Brain microvascular endothelial cell (primary cell): ENCODE measurements at places on chromosomes 3 and 15.

GRCh38 chr15:95563634-95564033 lies 766.9 kb upstream of the NR2F2 start:
- DNase-seq = no peak

DNA sequence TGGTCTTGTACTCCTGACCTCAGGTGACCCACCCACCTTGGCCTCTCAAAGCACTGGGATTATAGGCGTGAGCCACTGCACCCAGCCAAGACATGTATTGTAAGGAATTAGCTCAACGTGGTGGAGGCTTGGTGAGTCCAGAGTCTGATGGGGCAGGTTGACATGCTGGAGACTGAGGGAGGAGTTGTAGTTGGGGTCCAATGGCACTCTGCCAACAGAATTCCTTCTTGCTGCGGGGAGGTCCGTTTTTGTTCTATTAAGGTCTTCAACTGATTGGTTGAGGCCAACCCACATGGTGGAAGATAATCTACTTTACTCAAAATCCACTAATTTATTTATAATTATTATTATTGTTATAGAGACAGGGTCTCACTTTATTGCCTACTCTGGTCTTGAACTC lies 30.1 kb downstream of the PLA2G4D start:
- DNase-seq = no peak

- DNase-seq = no peak
Measured at GRCh38 chr3:162377608-162378007, 881.0 kb downstream of the OTOL1 start.

GRCh38 chr3:158159714-158160113 lies 49.8 kb downstream of the RSRC1 start:
- no peak for DNase-seq

DNA sequence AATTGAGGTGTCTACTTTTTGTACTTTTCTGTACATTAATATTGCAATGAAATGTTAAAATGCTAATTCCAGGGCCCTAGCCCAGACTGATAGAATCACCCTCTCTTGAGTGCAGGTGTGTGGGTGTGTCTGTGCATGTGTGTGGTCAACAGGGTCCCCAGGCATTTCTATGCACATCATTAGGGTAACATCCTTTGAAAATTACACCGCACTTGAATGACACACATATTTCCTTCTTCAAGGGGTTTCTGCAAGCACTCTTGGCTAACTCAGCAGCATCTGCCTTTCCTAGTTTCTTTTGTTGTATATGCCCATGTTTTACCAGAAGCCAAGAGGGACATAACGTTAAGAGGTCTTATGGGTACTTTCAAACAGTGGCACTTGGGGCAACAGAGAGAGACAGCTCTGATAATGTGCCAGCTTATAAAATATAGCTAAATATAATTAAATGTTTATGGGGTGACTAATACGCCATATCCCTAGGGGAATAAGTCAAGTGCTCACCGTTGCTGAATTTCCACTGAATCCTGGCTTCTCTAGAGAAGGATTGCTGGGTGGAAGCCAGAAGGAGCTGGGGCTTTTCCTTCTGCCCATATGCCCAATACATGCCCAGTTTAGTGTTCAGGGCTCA lies 54.5 kb upstream of the LRIG1 start:
- DNase-seq = no peak

GRCh38 chr15:33234020-33234461 lies 39.5 kb upstream of the FMN1 start:
- peak; percentile 72 for DNase-seq

DNA sequence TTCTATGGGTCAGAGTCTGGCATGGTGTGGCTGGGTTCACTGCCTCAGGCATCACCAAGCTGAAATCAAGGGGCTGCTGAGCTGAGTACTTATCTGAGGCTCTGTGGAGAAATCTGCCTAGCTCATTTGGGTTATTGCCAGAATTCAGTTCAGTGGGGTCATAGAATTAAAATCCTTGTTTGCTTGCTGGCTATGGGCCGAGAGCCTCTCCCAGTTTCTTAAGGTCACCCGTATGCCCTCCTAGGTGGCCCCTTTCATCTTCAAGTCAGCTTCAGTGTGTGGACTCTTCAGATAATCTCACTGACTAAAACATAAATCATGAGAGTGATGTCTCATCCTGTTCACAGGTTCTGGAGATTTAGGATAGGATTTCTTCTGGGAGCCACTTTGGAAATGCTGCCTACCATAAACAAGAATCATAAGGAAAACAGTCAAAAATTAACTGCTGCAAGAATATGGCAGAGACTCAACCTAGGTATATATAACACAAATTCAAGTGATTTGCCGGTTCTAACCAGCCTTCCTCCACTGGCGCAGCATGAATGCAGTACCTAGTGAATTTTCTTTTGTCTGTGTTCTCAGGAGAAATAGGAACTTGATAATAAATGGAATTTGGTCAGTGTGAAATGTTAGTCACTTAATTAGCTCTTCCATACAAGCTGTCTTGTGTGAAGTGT lies 5.3 kb downstream of the CP start:
- no peak for DNase-seq

GRCh38 chr15:67746450-67746849 lies 78.9 kb upstream of the SKOR1 start:
- DNase-seq = no peak

DNA sequence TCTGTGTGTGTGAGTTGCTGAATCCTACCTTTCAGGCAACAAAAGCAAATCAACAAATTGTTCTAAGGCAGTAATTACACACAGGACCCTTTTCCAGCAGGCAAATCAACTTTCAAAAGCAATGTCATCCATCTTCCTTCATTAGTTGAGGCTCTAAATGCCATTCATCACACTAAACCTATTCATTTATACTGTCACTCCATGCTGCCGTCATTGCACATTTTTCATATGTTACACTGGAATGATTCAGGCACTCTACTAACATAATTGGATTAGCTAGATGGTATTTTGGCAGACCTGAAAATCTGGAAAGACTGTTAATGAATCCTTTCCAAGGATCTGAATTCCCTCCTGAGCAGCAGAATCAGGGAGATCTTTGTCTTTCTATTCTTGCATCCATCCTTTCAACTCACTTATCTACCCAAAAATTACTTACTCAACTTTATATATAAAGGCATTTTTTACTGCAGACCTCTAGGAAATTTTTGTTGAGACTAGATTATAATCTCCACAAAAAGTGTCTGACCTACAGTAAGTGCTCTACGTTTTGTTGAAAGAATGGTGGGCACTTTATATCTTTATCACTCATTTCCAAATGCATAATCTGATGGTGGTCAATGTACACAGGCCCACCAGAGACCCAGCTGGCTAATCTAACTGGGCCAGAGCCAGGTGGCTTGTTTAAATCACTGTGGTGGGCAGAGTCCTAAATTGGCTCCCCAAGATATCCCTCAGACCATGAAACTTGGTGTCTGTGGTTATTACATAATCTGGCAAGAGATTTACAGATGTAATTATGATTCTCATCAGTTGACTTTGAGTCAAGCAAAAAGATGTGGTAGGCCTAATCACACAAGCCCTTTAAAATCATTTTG lies 25.0 kb downstream of the MIX23 start:
- DNase-seq = no peak

DNA sequence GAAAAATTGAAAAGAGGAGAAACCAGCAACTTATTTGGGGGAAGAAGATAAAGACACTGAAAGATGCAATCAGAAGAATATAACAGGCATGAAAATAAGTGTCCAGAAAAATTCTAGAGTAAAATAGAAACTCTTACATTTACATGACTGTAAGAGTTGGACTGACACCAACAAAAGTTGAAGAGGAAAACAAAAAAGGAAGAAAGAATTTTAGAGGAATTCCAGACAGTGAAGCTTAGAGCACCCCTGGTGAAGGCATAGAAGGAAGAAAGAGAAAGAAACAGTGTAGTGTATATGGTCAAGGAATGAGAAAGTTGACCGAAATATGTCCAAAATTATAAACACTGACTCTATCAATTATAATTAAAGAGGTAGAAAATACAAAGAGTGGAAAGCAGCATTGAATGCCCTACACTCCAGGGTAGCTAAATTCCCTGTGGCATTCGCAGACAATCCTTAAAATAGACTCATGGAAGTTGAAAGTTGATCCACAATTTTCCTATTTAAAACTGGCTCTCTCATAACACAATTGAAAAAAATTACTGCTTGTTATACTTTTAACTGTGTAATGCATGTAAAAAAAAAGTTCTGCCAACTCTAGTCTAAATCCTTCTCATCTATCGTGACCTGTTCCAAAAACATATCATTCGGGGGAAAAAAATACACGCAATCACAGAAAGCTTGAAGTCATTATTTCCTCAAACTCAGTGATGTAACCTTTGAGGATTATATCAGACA lies 102.6 kb upstream of the ABI3BP start:
- DNase-seq = no peak

GRCh38 chr15:38750786-38751185 lies 186.2 kb upstream of the RASGRP1 start:
- DNase-seq = no peak

DNA sequence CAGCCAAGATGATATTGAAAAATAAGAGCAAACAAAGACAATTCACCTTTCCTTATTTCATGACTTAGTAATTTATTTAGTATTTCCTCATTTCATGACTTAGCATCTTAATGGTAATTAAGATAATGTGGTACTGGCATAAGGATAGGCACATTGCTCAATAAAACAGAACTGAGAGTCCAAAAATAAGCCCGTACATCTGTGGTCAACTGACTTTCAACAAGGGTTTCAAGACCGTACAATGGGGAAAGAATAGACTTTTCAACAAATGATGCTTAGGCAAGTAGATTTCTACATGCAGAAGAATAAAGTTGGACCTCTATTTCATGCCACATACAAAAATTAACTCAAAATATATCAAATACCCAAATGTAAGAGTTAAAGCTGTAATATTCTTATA lies 603 bp upstream of the PYDC2 start:
- no peak for DNase-seq

GRCh38 chr15:85019815-85020590 lies 38.3 kb downstream of the PDE8A start:
- DNase-seq = no peak

DNA sequence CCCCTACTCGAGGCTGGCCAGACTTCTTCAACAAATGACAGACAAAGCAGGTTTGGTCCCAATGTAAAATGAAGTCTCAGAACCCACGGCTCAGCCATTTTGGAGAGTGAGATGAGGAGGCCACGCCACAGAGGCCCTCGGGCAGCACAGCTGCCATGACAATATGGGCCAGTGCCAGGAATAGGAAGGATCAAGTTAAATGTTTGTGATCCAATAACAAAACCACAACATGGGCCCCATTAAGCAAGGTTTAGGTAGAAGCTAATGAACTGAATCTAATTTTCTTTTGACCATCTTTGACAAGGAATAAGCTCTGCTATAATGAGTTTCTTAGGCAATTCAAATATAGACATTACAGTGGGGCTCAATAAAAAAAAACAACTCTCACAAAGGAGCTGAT lies 52.6 kb downstream of the RFTN1 start:
- DNase-seq = no peak

DNA sequence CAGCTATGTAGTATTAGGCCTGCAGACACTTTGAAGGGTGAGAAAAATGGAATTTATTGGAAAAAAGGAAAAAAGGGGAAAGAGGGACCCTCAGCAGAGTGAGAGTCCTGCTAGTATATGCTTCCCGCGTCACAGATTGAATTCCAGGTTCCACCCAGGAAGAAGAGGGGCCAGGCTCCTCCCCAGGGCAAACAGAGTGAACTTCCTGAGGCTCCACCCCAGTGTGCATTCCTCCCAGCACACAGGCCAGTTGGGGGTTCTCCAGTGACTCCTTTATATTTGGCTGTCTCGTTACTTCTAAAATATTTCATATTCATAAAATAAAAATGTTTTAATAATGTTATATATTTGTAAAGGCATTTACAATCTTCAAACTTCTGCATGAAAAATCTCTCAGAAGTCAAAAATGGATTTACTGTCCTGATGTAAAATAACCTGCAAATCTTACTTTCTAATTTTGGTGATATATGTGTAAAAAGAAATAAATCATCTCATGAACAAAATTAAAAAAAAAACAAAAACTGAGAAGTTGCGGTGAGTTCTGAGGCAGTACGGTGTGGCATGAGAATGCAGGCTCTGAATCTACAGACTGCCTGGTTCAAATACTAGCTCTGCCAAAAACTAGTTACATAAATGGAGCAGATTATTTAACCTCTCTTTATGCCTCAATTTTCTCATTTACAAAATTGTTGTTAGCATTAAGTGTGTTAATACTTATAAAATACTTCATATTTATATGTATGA lies 175.8 kb upstream of the P2RY1 start:
- DNase-seq = no peak

GRCh38 chr3:143809121-143809621 lies 39.1 kb downstream of the SLC9A9 start:
- no peak for DNase-seq

DNA sequence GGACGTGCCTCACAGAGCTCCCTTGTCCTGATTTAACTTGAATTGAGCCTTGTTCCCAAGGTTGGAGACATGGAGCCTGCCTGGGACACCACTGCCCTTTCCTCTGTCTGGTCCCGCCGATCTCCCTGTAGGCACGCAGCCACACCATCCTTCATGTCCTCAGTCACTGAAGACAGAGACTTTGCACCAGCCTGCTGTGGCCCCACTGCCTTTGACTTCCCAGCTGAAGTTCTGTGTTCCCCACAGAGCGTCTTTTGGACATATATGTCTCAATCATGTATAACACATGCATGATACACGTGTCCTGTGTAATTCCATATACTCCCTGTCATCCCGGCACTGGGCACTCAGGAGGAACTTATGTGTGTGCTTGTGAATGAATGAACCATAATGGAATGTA lies 23.6 kb downstream of the GABRA5 start:
- no peak for DNase-seq

- peak; percentile 78 for DNase-seq
Measured at GRCh38 chr15:101156509-101157159, 95.2 kb downstream of the CHSY1 start.

- DNase-seq = no peak
Measured at GRCh38 chr3:37075955-37076354, 82.6 kb downstream of the MLH1 start.

DNA sequence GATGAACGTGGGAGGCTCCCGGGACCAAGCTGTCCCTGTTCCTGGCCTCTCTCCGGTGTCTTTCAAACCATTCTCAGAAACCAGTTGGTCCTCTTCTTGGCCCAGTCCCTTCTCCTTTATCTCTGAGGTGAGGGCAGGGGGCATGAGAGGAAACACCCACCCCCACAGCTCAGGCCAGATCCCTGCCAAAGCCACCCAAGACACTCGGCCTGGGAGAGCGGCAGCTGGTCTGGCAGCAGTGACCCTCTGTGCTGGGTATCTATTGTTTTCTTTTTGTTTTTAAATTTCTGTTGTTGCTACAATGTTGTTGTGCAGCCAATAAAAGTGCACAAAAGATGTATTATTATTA lies 27.3 kb downstream of the ACSBG1 start:
- no peak for DNase-seq

- no peak for DNase-seq
Measured at GRCh38 chr15:101210058-101210457, 41.8 kb downstream of the CHSY1 start.

- no peak for DNase-seq
Measured at GRCh38 chr3:195549931-195550519, 6.9 kb upstream of the PPP1R2 start.

DNA sequence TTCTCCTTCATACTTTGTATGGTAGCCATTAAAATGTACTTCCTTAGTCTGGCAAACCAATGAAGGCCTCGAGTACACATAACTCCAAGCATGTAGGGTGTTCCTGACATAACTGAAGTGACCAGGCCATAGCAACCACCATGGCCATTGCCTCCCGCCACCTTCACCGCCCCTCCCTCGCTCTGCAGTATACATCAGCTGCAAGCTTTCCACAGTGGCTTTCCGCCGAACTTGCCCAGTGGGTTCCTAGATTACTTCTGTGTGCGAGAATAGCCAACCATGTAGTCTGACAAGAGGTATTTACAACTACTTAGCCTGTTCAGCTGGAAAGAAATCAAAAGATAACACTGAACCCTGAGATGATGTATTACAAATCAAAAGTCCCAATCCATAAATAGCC lies 3.4 kb upstream of the CTNNB1 start:
- no peak for DNase-seq
